NCI-H1694 (cell line): ENCODE measurements at places on chromosomes 1 and 21.

- DNase-seq, result no peak
Observed at GRCh38 chr21:41600961-41601572, 93.1 kb upstream of the TMPRSS2 start.

DNA sequence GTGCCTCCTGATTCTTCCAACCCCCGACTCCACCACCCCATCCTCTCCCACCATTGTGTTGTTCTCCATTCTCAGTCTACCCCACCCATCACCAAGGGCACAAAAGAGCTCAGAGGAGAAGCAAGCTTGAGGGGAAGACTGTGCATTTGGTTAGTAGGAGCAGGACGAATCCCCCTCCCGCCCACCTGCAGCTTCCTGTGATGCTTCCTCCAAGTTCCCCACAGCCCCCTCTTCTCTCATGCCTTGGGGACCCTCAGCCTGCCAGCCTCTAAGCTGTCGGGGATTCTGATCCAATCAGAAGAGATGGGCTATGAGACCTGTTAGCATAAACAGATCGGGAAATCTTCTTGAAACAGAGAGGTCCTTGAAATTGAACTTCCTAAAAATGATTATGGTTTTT, 22.2 kb upstream of the CAPZB start:
- DNase-seq, result no peak

GRCh38 chr1:174892016-174892415, 107.7 kb upstream of the CACYBP start:
- DNase-seq, result no peak

DNA sequence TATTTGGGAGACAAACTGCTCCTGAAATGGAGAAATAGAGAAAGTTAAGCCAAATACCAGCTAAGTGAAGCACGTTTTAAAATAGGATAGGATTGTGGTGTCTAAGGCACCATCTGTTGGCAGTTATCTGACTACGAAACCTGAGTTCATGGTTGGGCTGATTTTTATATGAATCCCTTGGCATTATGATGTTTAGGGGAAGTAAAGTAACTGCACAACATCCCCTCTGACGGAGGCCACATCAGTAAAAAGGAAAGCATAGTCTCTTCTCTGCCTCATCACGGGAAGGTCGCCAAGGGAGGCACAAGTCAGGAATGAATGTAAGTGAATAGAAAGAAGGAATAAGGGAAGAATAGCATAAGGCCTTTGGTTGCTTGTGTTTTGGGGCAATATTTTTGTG, 128.0 kb downstream of the PRRX1 start:
- no peak for DNase-seq

- DNase-seq, result no peak
Observed at GRCh38 chr1:200265104-200265503, 144.7 kb downstream of the ZNF281 start.

DNA sequence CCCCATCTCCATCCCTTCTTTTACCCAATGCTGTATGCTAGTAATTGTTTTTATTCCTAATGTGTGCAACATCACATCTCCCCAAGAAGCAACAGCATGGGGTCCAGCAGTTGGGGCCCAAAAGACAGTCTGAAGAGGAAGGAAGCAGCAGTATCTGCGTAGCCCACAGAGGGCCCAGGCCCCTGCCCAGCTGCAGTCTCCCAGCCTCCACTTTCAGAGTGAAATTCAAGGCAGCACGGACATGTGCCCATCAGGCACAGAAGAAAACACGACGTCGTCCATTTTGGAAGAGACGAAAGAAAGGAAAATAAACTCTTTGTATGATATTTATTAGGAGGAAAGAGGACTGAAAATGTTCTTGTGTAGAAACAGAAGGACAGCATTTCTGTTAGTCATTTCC, 37.4 kb downstream of the NCF2 start:
- DNase-seq, result no peak

DNA sequence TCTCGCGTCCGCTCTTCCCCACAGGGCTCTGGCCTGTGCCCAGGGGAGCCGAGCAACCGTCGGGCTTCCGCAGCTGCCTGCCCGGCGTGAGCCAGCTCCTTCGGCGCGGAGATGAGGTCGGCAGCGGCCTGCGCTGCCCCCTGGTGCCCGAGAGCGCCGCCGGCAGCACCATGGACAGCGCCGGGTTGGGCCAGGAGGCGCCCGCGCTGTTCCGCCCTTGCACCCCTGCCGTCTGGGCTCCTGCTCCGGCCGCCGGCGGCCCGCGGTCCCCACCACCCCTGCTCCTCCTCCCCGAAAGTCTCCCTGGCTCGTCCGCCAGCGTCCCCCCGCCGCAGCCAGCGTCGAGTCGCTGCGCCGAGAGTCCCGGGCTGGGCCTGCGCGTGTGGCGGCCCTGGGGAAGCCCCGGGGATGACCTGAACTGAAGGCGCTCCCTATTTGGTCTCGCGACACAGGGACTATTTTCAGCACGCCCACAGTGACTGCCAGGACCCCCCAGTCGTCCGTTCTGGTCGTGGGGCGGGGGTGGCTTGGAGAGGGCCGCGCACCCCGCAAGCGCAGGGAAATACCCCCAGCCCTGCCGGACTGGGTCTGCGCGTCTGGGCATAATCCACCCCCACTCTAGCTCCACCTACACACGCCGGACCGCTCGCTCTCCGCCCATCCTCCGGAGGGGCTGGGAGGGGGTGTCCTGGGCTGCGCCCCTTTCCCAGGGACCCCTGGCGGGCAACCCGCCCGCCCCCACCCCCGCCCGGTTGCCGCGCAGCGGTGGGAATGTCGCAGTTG, 1.3 kb downstream of the HES3 start:
- peak; percentile 14 for DNase-seq

DNA sequence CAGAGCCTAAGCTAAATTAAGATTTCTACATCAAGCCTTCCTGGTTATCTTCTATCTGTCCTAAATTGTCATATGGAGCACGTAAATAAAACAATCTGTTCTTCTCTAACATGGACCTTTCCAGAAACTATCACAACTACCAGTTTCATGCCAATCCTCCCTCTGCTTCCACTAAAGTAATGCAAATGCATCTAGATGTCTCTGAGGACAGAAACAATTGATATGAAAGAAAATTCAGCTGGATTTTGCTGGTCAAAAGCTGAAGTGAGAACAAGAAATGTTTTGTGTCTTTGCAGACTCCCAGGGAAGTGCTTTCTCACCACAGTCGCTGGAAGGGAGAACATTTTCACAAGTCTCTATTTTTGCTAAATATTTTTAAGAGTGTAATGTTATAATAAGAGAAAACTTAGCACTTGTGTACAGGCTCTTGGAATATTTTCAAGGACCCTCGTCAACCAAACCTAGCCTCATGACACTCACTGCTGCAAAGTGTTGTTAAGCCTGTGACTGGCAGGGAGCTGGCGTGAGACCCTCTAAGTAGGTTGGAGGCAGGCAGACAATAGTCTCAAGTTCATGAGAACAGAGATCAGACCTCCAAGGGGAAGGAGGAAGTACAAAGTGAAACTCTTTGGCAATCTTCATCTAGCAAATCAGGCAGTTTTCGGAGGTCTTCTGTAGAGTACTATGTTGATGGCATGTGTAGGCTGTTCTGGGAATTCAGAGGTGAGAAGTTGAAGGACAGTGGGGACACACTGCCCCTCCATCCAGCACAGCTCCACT, 38.8 kb downstream of the DNASE2B start:
- DNase-seq, result no peak

DNA sequence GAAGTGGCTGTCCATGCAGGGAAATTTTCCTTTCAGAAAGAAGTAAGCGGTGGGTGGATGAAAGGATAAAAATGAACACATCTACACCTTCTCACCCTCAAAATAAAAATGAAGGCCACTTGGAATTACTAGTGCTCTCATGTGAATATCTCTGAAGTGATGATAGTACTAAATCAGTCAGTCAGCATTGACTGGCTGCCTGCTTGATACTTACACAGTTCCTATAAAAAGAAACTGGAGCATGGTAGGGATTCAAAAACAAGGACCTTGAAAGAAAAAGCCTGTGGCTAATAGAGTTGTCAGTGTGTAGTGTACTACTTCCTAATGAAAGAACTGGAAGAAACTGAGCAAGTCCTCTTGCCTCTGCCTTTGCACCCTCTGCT, 239.7 kb downstream of the HLX start:
- DNase-seq, result no peak

DNA sequence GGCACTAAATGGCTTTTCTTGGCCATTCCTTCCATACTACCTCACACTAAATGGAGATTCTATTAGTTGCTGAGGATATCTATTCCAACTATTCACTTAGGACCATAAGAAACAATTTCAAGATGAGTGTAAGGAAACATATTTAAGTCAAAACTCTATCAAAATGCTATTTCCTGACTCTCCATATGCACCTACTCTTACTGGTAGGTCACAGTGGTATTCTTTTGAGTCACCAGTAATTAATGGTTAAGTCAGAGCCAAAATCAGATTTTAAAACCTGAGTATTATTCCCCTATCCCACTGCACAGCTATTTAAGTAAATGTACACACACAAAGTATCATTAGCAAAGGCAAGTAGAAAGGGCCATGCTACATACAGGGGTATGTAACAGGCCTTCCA, 50.3 kb downstream of the ARID4B start:
- DNase-seq, result no peak

DNA sequence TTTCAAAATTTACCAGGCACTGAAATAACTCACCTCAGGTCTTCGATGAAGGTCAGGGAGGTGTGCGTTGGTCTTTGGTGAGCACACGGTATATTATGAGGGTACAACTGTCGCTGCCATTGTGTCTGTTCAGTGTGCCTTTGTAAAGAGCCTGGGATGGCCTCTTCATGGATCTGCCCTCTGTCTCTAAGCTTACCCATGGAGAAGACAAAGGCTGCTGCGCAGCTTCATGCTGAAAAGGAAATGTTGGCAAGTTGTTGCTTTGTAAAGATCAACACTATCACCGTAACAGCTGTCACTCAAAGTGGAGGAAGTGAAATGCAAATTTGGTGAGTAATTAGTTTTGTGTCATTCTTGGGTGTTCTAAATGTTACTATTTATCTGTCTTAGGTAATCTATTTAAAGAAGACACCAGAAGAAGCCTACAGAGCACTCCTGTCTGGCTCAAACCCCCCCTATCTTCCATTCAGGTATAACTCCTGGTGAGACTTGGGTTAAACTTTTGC, 71.6 kb downstream of the CDC14A start:
- no peak for DNase-seq

GRCh38 chr1:224639426-224639975, 23.4 kb downstream of the CNIH3 start:
- no peak for DNase-seq

- no peak for DNase-seq
Observed at GRCh38 chr1:100642826-100643225, 76.7 kb upstream of the VCAM1 start.

DNA sequence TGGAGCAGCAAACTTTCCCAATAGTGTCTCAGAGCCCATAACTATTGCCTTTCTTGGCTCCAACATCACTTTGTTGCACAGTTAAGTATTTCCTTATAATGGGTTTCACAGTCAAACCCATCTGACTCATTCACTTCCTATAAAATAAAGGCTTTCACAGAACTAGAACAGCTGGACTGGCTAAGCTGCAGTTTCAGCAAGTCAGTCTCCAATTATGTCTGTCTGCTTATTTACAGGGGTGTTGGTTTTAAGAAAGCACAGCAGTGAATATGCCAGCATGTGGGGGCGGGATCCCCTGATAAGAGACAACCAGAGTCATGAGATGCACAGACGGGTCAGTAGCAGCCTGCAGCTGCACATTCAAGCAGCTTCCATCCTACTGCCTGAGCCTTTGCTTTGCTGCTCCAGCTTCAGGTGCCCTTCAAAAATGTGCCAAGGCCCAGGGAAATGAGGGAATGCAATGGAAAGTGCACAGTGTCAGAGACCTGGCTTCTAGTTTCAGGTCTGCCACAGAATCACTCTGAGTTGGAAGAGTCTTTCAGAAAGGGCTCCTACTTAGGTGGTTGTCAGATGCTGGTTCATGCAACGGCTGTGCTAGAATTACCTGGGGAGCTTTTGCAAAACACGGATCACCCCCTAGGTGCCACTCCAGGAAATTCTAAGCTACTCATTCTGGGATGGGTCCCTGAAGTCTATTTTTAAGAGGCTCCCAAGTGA, 24.8 kb downstream of the RNF19B start:
- DNase-seq, result no peak

- DNase-seq, result no peak
Observed at GRCh38 chr1:230248016-230248888, 177.9 kb downstream of the PGBD5 start.

DNA sequence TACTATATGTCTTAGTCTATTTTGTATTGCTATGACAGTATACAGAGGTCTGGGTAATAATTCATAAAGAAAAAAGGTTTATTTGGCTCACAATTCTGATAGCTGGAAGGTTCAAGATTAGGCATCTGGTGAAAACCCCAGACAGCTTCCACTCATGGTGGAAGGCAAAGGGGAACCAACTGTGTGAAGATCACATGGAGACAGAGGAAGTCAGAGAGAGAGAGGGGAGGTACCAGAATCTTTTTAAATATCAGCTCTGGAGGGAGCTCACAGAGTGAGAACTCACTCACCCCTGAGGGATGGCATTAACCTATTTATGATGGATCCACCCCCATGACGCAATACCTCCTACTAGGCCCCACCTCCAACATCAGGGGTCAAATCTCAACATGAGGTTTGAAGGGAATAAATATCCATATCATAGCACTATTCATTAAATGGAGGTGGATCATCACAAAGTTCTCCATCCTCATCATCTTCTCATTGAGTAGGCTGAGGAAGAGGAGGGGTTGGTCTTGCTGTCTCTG, 290.5 kb downstream of the DSCAM start:
- no peak for DNase-seq

DNA sequence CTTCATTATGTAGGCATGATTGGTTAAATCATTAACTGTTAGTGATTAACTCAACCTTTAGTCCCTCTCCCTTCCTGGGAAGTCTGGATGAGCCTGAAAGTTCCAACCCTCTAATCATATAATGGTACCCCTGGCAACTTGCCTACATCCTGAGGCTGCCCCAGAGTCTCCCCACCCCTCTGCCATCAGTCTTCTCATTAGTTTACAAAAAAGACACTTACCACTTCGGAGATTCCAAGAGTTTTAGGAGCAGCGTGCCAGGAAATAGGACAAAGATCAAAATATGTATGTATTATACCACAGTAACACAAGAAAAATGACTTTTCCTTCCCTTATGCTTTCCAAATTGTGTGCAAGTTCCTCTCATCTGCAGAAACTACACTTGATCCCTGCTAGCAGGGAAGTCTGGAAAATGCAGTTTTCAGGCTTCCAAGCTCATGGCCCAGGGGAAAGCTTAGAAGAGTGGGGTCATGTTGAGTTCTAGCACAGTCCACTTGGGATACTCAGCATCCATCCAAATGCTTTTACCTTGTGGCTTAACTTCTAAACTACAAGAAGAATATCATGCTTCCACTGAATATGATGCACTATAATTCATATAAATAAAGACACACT, 64.6 kb upstream of the PPIH start:
- no peak for DNase-seq
